ENCODE measurements at places on chromosomes 2 and 18.

GRCh38 chr2:42071791-42072190 lies 24.0 kb downstream of the PKDCC start:
- no peak for DNase-seq

GRCh38 chr2:197033222-197033621 lies 106.7 kb upstream of the PGAP1 start:
- no peak for DNase-seq

DNA sequence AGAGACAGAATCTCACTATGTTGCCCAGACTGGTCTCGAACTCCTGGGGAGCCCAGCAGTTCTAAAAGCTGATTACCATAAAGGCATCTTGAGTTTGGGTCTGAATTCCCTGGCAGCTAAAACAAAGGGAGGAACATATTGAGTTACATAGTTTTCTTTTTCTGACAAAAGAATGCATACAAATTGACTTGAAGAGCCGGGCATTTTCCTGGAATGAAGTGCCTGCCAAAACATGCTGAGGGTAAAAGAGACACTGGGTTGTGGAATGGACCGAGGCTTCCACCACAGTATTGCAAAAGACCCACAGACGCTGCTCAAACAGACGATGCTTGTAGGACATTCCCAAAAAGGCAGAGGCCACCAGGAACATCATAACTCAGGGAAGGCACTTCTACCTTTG lies 35.1 kb upstream of the ROCK2 start:
- no peak for DNase-seq

- DNase-seq = no peak
Observed at GRCh38 chr2:101983486-101983885, 8.3 kb upstream of the IL1R2 start.

DNA sequence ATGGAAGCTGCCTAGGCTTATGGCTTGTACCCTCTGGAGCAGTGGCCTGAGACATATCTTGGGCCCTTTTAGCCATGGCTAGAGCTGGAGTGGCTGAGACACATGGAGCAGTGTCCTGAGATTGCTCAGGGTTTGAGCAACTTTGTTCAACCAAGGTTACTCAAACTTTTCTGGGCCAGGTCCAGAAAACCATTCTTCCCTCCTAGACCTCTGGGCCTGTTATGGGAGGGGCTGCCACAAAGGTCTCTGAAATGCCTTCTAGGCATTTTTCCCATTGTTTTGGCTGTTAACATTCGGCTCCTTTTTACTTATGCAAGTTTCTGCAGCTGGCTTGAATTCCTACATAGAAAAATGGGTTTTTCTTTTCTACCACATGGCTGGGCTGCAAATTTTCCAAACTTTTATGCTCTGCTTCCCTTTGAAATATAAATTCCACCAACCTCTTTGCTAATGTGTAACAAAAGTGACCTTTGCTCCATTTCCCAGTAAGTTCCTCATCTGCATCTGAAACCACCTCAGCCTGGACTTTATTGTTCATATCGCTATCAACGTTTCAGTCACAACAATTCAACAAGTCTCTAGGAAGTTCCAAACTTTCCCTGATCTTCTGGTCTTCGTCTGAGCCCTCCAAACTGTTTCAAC lies 84.9 kb upstream of the MAP4K3 start:
- DNase-seq = no peak

DNA sequence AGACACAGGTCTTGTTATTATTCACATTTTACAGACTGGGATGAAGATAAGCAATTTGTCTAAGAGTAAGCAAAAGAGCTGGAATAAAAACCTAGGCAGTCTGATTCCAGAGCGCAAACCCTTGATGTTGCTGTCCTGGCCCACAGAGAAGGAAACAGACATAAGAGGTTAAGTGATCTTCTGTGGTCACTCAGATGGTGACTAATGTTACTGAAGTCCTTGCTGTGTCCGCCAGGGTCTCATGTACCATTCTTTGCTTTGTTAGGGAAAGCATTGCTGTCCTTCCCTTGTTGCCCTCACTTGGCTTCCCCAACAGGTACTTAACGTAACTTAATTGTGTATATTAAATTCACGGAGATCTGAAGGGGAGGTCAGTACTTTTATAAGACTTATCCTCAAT lies 14.9 kb upstream of the FAP start:
- no peak for DNase-seq

Measured in NCI-H187 treated with DMSO at 0.1 percent for 48 hours (cell line).